ENCODE measurements at places on chromosomes 2 and 18.

DNA sequence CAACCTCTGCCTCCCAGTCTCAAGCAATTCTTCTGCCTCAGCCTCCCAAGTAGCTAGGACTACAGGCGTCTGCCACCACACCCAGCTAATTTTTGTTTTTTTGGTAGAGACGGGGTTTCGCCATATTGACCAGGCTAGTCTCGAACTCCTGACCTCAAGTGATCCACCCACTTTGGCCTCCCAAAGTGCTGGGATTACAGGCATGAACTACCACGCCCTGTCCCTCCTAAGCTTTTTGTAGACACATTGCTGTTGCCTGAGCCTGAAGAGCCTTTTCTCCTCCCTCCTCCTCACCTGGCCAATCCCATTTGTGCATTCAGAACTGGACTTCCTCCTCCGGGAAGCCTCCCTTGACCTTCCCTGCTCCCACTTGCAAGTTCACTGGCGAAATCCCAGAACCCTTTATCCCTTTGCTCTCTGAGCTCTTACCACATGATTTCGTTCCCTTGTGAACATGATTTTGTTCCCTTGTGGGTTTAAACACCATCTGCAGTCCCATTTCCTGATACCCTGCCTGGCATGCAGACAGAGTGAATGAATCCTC, 2.6 kb downstream of the C2orf72 start:
- no peak for DNase-seq

- DNase-seq: no peak
These were observed 1.1 kb downstream of the ZNF513 start for GRCh38 chr2:27379383-27379835.

DNA sequence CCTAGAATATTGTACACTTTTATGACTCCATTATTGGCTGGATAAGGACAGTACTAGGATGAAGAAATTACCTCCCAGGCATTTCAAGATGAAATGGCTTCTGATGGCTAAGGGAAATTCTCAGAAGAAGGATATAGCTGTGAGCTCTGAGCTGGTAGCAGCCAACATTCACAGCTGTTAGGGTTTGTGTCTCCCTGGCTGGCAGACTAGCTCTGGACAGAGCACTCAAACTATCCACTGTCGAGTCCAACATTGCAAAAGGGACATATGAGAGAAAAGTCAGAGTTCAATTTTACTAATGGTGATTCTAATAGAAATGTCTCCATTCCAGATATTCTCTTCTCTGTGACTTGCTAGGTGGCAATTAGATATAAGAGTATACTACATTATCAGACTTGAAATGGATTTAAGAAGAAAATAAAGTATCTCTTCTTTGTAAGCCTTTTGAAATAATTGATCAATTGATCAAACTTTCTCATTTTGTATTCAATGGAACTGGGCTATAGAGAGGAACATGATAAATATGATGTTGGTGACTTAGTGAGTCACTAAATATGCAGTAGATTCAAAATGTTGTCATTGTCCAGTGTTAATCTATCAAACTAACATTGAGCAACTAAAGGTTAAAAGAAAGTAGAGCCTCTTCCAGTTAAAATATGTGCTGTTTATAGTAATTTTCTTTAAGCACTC, 1920.3 kb downstream of the SUCLG1 start:
- no peak for DNase-seq

- no peak for DNase-seq
These were observed 389.2 kb downstream of the FBXO15 start for GRCh38 chr18:73758446-73758845.

DNA sequence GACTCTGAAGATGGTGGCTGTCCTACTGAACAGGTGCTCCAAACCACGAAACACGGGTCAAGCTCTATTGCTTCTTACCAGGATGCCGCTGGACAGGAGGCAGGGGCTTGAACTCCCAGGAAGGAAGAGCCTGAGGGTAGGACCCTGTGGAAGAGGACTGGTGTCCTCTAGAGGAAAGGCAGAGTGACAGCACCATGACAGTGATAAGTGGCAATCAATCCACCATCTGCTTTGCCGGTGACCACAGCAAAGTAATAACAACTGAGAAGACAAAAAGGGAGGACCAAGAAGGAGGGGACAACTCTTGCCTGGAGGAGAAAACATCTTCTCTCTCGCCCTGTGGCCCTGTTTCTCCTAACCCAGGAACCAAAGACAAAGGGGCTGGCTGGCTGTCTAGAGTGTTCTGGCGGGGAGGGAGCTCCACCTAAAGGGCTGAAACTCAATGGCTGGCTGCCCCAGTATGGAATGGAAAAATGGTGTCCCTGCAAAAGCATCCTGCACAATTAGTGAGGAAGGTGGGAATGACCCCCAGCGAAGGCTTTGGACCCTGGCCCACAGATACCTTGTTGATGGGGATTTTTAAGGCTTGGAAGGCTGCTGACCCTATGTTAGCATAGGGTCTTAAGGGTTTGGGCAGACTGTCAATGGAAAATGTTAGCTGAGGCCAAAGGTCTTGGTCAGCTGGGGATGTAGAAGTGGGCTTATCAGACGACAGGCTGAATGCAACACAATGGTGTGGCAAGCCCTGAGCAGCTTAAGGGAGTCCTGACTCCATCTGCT, 35.4 kb downstream of the PROC start:
- DNase-seq: peak; percentile 65

GRCh38 chr2:12417786-12418185, 298.9 kb upstream of the TRIB2 start:
- no peak for DNase-seq

GRCh38 chr18:519019-519879, 18.7 kb upstream of the COLEC12 start:
- no peak for DNase-seq

GRCh38 chr2:112776113-112776512, 8.2 kb downstream of the IL1A start:
- no peak for DNase-seq

GRCh38 chr2:207238831-207239701, 73.3 kb upstream of the KLF7 start:
- no peak for DNase-seq

GRCh38 chr2:76808732-76809131, 713.4 kb downstream of the LRRTM4 start:
- DNase-seq: no peak

- DNase-seq: no peak
These were observed 19.8 kb downstream of the MC2R start for GRCh38 chr18:13895505-13896033.

GRCh38 chr2:34161549-34161948, 562.5 kb upstream of the FAM98A start:
- DNase-seq: no peak

DNA sequence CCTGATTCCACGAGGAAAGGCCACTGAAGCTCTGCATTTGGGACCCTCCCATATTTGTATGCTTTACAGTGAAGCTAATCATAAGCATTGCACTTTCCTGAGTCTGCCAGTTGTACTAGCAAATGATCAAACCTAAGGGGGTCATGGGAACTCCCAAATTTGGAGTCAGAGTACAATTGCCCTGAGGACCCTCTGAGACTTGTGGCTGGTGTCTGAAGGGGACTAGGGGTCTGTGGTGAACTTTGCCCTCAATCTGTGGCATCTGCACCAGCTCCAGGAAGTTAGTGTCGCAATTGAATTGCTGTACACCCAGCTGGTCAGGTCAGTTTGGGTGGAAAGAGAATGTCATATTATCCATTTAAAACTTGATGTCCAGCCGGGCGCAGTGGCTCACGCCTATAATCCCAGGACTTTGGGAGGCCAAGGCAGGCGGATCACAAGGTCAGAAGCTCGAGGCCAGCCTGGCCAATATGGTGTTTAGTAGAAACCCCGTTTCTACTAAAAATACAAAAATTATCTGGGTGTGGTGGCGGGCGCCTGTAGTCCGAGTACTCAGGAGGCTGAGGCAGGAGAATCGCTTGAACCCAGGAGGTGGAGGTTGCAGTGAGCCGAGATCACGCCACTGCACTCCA, 18.1 kb downstream of the SOWAHC start:
- DNase-seq: no peak

DNA sequence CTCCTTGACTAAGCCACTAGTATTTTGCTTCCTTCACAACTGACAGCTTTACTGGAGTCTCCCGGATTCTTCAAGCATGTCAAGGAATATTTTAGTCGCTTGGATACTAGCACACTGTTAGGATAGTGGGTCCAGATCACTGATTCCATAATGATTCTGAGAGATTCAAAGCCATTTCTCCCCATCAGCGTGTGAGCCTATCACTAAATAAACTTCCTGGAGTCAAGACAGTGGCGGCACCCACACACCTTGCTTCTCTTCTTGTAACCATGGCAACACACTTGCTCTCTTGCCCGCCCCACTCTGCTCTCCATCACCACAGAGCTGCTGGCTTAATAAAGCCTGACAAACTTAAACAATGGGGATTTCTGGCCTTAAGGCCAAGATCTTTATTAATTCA, 245.1 kb downstream of the LRRTM1 start:
- no peak for DNase-seq

GRCh38 chr2:203569677-203570316, 34.7 kb upstream of the RAPH1 start:
- DNase-seq: no peak

GRCh38 chr2:43057026-43057741, 169.2 kb downstream of the ZFP36L2 start:
- no peak for DNase-seq

GRCh38 chr2:85802354-85803103, 48.7 kb downstream of the ATOH8 start:
- no peak for DNase-seq

GRCh38 chr2:69119104-69119894, 106.3 kb downstream of the ANTXR1 start:
- DNase-seq: no peak

- no peak for DNase-seq
These were observed 7.4 kb upstream of the MOB1A start for GRCh38 chr2:74186038-74186437.

DNA sequence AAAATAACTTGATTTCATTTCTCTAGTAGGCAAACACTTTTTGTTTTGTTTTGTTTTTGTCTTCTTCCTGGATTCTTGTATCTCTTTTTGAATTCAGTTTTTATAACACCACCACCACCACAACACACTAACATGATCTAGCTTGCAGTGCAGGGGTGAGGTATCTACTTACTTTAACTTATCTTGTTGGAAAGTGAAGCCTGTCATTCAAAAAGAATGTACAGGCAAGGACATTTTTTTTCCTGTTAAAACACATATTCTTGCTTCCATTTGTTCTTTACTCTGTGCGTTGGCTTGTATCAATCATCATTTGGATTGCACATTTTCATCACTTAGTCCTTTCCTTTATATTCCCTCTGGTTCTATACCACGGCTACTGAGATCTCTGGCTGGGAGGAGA, 824.2 kb downstream of the PLCL1 start:
- no peak for DNase-seq

GRCh38 chr2:129318581-129319421, 660.7 kb upstream of the RAB6C start:
- no peak for DNase-seq

Data from WERI-Rb-1 (cell line).